Stimulated activated CD8-positive, alpha-beta memory T cell treated with anti-CD3 and anti-CD28 coated beads, Interleukin-4, amount 100 ng/mL, for 1 hour (primary cell): ENCODE measurements at places on chromosomes 3 and 15.

DNA sequence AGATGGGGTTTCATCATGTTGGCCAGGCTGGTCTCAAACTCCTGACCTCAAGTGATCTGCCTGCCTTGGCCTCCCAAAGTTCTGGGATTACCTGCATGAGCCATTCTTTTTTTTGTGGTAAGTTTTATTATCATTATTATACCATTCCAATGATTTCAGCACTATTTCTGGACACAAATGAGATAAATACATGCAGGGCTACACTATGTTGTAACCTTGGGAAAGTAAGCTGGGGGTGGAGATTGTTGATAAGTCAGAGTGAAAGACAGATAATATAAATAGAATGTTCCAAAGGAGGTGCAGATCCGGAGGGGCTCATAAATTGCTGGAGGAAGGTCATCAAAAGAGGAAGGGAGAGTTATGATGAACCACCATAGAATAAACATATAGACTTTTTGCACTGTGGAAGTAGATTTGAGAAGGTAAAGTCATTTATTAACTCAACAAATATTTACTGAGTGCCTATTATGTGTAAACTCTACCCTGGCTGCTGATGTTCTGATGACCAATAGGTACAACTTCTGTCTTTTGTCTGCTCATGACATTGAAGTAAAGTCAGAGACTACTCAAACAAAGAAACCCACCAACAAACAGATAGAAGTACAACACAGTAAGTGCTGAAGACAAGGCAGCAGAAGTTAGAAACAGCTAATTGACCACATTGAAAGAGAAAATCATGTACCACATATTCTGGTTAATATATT lies 478.9 kb upstream of the GOLIM4 start:
- no peak for DNase-seq

DNA sequence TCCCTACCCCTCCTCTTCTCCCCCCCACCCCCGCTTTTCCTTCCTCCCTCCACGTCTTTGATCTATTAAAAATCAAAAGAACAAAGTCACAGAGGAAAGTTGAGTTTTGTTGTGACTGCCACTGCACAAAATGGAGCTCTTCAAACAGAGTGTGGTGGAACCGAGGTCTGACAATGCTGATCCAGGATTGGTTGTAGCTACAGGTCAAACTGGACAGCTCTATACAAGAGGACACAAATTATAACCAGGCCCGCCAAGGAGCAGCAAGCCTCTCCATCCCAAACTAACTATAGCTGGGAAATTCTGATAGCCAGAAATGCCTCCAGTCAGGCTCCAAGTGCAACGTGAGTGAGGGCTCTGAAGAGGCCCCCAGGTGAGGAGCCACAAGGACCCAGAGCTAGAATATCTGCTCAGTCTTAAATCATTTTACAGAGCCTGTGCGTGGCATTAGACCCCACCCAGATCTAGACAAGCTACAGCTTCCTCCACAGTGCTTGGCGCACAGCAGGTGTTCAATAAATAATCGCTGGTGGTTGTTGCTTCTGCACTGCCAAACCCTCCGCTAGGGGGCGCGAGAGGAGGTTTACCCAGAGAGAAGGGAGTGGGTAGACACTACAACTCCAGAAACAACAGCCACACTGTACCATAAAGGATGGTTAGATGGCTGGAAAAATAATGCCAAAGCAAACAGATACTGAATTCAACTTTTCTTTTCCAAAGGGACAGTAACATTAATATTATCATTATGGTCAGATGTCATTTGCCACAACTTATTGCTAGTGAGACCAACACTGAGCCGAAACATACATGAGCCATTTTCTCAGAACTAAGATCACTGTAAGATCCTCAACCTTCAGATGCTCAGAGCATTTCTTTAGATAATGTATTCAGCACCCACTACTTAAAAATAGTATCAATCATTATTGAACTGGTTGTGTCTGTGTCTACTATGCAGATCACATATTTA lies 44.6 kb downstream of the ZIC4 start:
- no peak for DNase-seq

GRCh38 chr3:179542375-179542774 lies 20.4 kb upstream of the ACTL6A start:
- DNase-seq = no peak

- no peak for DNase-seq
Measured at GRCh38 chr3:17055374-17056276, 170.9 kb downstream of the PLCL2 start.
